T-helper 17 cell (primary cell): ENCODE measurements at places on chromosomes 1 and 21. TPM values are rescaled to one million over a fixed set of nuclear protein-coding genes. Genes with fewer than 3 reads are reported as not detected.
A peak's percentile ranks its signal among the peaks of the same experiment; 100 is the strongest.

- no peak for DNase-seq
- H3K27ac ChIP-seq: no peak overlapping the region
- H3K4me3 ChIP-seq: no peak overlapping the region
- peaks cover 8% of the 10 kb centered on the region for H3K4me1 ChIP-seq
Measured at GRCh38 chr1:54741531-54741930, 22.8 kb downstream of the PARS2 start.

- peaks cover 9% of the 10 kb centered on the region for H3K36me3 ChIP-seq
- no peak for DNase-seq
- peaks cover 2% of the 10 kb centered on the region for H3K4me1 ChIP-seq
- H3K27me3 ChIP-seq: peaks cover 15% of the 10 kb centered on the region
- H3K4me3 ChIP-seq: no peak overlapping the region
- H3K27ac ChIP-seq: no peak overlapping the region
Measured at GRCh38 chr1:100879422-100879821, 15.2 kb downstream of the EXTL2 start.

EDARADD gene
- 0.37 TPM for total RNA-seq

DNA sequence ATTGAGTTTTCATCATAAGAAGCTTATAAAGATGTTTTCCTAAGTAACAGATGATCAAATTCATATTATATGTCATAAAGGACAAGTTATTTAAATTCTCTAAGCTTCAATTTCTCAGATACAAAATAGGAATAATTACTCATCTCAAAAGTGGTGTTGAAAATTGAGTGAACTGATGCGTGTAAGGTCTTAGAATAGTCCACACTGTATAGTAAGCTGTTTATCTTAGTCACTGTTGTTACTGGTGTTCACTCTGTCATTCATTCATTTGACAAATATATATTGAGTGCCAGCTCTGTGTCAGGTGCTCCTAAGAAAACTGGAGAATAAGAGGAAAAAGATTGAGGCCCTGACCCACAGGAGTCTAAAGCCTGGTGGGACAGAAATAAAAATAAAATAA is 186.3 kb upstream of the BRINP3 start:
- no peak overlapping the region for H3K27ac ChIP-seq
- DNase-seq: no peak
- no peaks in the 10 kb centered on the region for H3K4me1 ChIP-seq
- H3K36me3 ChIP-seq: no peaks in the 10 kb centered on the region
- H3K4me3 ChIP-seq: no peak overlapping the region
- H3K27me3 ChIP-seq: no peaks in the 10 kb centered on the region

ITGB2 gene
- 359 TPM for total RNA-seq

DNA sequence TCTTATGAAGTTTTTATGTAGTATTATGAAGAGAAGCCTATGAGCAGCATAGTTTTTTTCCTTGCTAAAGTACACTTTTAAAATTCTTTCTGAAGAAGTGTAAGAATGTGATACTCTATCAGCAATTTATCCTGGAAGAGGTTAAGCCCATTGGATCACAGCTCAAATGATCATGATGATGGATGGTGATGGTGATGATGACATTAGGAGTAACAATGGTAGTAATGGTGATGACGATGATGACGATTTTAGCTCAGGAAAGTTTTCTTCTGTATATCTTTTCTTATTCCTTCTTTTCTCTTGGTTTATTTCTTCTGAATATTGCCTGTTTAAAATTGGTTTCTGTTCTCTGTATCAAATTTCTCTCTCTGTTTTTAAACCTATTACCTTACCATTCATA is 262.9 kb upstream of the DUSP10 start:
- no peaks in the 10 kb centered on the region for H3K36me3 ChIP-seq
- no peak overlapping the region for H3K4me3 ChIP-seq
- H3K4me1 ChIP-seq: no peaks in the 10 kb centered on the region
- no peak for DNase-seq
- peaks cover 5% of the 10 kb centered on the region for H3K27me3 ChIP-seq

SLAMF7 gene
- 3.1 TPM for total RNA-seq

SLFNL1 gene
- total RNA-seq: 0.18 TPM

GRCh38 chr1:168085401-168085872 is 51.3 kb downstream of the GPR161 start:
- H3K27me3 ChIP-seq: peaks cover 9% of the 10 kb centered on the region
- peaks cover 3% of the 10 kb centered on the region for H3K36me3 ChIP-seq
- no peak overlapping the region for H3K27ac ChIP-seq
- no peak for DNase-seq
- H3K4me1 ChIP-seq: peaks cover 2% of the 10 kb centered on the region

GRCh38 chr1:29974316-29974724 is 738.0 kb downstream of the PTPRU start:
- H3K4me3 ChIP-seq: no peak overlapping the region
- H3K27ac ChIP-seq: no peak overlapping the region
- DNase-seq: no peak
- H3K27me3 ChIP-seq: peaks cover 21% of the 10 kb centered on the region
- no peaks in the 10 kb centered on the region for H3K4me1 ChIP-seq

GRCh38 chr1:2623571-2624337 is 9.1 kb downstream of the MMEL1 start:
- no peak for DNase-seq
- H3K27me3 ChIP-seq: peaks cover 36% of the 10 kb centered on the region
- no peak overlapping the region for H3K4me3 ChIP-seq
- H3K27ac ChIP-seq: no peak overlapping the region
- H3K36me3 ChIP-seq: peaks cover 6% of the 10 kb centered on the region

KIF26B gene
- total RNA-seq: not detected

GRCh38 chr1:110060034-110060661 is 10.3 kb downstream of the ALX3 start:
- no peak overlapping the region for H3K27ac ChIP-seq
- DNase-seq: peak; percentile 72
- H3K4me3 ChIP-seq: no peak overlapping the region
- H3K4me1 ChIP-seq: peaks cover 8% of the 10 kb centered on the region
- H3K27me3 ChIP-seq: peaks cover 11% of the 10 kb centered on the region

- no peak for DNase-seq
- no peaks in the 10 kb centered on the region for H3K36me3 ChIP-seq
- no peak overlapping the region for H3K4me3 ChIP-seq
- H3K4me1 ChIP-seq: no peaks in the 10 kb centered on the region
Measured at GRCh38 chr1:78536427-78536826, 45.7 kb downstream of the PTGFR start.

GJA8 gene
- total RNA-seq: not detected

GRCh38 chr1:51839094-51839493 is 39.4 kb downstream of the NRDC start:
- H3K4me1 ChIP-seq: peaks cover 15% of the 10 kb centered on the region
- peak overlapping the region; percentile 41 for H3K27ac ChIP-seq
- no peak for DNase-seq
- H3K36me3 ChIP-seq: peaks cover 6% of the 10 kb centered on the region

SIM2 gene
- total RNA-seq: not detected

DNA sequence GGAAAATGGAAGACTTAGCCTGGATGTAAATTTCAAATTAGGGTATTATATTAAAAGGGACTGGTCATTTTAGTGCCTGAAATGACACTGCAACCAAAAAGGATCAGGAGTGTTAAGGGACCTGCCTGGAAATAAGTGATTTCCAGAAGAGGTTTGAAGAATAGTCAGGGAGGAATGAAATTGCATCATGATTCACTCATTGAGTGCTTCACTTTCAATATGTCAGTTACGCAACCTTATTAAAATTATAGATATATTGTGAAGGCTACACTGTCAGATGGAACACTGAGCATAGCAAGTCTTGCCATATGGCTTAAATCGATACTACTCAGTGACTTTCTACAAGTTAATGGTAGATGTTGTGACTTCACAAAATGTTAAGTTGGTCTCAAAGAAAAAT is 275.2 kb upstream of the DPYD start:
- H3K27me3 ChIP-seq: peaks cover 5% of the 10 kb centered on the region
- H3K4me1 ChIP-seq: no peaks in the 10 kb centered on the region
- DNase-seq: no peak
- no peaks in the 10 kb centered on the region for H3K36me3 ChIP-seq

ATP1B1 gene
- 7.1 TPM for total RNA-seq

DNA sequence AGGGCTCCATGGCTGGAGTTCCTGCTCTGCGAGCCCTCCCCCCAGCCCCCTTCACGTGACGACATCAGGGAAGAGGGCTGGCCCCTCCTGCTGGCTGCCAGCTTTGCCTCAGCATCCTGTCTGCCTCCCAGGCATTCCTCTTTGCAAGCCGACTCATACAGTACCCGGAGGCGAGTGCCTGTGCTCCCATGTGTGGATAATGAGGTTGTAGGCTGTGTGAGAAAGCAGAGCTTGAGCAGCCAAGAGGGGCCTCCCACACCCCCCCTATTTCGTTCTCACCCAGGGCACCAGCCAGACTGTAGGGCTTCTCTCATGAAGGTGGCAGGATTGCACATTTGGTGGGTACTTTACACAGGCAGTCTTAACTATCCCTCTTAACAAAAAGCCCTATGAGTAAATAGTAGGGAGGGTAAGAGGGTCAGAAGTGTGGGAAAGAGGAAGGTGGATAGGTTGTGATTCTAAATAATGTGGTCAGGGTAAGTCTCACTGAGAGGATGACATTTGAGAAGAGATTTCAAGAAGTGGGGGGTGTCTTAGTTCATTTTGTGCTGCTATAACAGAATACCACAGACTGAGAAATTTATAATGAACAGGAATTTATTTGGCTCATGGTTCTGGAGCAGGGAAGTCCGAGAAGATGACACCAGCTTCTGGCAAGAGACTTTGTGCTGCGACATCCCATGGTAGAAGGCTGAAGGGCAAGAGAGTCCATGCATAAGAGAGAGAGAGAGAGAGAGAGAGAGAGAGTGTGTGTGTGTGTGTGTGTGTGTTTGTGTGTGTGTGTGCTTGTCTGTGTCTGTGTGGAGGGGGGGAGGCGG is 113.5 kb downstream of the OMA1 start:
- H3K4me1 ChIP-seq: no peaks in the 10 kb centered on the region
- no peak for DNase-seq
- no peak overlapping the region for H3K27ac ChIP-seq
- peaks cover 2% of the 10 kb centered on the region for H3K36me3 ChIP-seq
- no peak overlapping the region for H3K4me3 ChIP-seq

DNA sequence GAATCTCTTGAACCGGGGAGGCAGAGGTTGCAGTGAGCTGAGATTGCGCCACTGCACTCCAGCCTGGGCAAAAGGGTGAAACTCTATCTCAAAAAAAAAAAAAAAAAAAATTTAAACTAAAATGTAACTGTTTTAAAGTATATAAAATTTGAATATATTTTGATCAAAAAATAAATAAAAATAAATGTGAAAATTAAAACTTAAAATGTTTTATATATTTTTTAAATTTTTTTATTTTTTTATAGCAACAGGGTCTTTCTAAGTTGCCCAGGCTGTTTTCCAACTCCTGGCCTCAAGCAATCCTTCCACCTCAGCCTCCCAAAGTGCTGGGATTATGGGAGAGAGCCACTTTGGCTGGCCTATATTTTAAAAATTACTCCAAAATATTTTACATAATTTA is 15.2 kb upstream of the FAM76A start:
- no peak for DNase-seq
- H3K4me3 ChIP-seq: no peak overlapping the region
- H3K27ac ChIP-seq: no peak overlapping the region
- H3K4me1 ChIP-seq: peaks cover 2% of the 10 kb centered on the region
- peaks cover 2% of the 10 kb centered on the region for H3K36me3 ChIP-seq
- H3K27me3 ChIP-seq: peaks cover 23% of the 10 kb centered on the region

RNF186 gene
- total RNA-seq: not detected

DNA sequence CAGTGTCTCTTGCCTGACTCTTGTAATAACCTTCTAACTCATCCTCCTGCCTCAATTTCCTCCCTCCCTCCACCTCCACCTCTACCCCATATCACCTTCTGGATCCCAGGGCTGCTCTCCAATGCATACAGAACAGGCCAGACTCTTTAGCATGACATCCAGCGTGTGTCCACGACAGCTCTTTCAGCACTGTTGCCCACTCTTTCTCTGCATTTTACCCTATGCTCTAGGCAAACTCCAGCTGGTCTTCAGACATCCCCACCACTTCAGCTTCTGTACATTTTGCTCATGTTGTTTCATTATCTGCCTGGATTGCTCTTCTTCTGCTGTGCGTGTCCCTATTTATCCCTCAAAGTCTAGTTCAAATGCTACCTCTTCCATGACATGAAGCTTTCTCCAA is 4.8 kb downstream of the INKA2 start:
- H3K36me3 ChIP-seq: peaks cover 8% of the 10 kb centered on the region
- DNase-seq: no peak
- no peak overlapping the region for H3K27ac ChIP-seq
- H3K4me1 ChIP-seq: peaks cover 21% of the 10 kb centered on the region
- no peak overlapping the region for H3K4me3 ChIP-seq
- H3K27me3 ChIP-seq: peaks cover 9% of the 10 kb centered on the region

FCAMR gene
- total RNA-seq: not detected

DNA sequence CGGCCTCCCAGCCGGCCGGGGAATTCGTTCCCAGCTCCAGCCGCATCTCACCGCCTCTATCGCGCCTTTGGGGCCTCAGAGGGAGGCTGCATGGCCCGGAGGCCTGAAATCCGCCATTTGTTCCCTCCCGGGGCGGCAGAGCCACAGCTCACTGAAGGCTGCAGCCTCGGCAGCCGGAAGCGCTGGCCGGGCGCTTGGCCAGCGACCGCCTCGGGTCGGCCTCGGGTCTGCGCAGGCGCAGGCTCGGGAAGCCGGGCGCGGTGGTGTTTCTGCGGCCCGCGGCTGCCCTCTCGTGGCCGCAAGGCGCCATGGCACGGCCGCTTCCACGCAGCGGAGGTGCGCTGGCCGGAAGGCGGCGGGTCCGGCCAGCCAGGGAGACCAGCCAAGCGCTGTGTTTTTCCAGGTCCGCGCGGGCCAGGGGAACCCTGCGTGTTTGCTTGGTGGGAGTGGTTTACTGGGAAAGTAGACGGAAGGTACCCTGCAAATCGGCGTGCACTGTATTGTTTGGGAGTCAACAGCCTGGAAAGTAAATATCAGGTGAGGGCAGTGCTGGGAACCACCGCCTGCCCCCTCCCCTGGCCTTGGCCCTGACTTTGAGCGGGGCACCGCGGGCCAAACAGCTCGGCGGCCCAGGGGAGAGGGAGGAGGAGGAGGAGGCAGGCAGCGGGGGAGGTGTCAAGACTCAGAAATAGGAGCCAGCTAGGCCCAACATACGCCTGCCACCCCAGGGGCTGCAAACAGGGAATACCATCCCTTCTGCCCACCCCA is 52.7 kb upstream of the CD34 start:
- H3K27ac ChIP-seq: no peak overlapping the region
- peak overlapping the region; percentile 90 for H3K4me3 ChIP-seq
- H3K36me3 ChIP-seq: no peaks in the 10 kb centered on the region
- peak; percentile 75 for DNase-seq
- H3K4me1 ChIP-seq: peaks cover 10% of the 10 kb centered on the region

GRCh38 chr21:43278359-43278758 is 109.6 kb downstream of the CRYAA start:
- no peaks in the 10 kb centered on the region for H3K36me3 ChIP-seq
- peak overlapping the region; percentile 16 for H3K27ac ChIP-seq
- peaks cover 24% of the 10 kb centered on the region for H3K27me3 ChIP-seq

- peak overlapping the region; percentile 87 for H3K27ac ChIP-seq
- DNase-seq: no peak
- no peaks in the 10 kb centered on the region for H3K36me3 ChIP-seq
- no peaks in the 10 kb centered on the region for H3K27me3 ChIP-seq
Measured at GRCh38 chr1:30188329-30188728, 535.1 kb downstream of the MATN1 start.
